ENCODE measurements at places on chromosomes 12 and 14.
A peak's percentile ranks its signal among the peaks of the same experiment; 100 is the strongest.

- no peak for DNase-seq
These were observed at the start of gene ENO2 for GRCh38 chr12:6914246-6914946. ENO2 (plus strand) TSS chr12:6914580; CDS start chr12:6915833, 1,253 bp downstream.

GRCh38 chr14:35909665-35910064, 83.5 kb downstream of the BRMS1L start:
- DNase-seq = no peak

- DNase-seq = no peak
These were observed 841 bp downstream of the GLI1 start for GRCh38 chr12:57460468-57460784.

- no peak for DNase-seq
These were observed 108.2 kb downstream of the TSPAN9 start for GRCh38 chr12:3185260-3185870.

GRCh38 chr12:111393700-111394300, 11.9 kb upstream of the SH2B3 start:
- DNase-seq = peak; percentile 53

GRCh38 chr14:99401621-99402284, 78.9 kb downstream of the SETD3 start:
- no peak for DNase-seq

DNA sequence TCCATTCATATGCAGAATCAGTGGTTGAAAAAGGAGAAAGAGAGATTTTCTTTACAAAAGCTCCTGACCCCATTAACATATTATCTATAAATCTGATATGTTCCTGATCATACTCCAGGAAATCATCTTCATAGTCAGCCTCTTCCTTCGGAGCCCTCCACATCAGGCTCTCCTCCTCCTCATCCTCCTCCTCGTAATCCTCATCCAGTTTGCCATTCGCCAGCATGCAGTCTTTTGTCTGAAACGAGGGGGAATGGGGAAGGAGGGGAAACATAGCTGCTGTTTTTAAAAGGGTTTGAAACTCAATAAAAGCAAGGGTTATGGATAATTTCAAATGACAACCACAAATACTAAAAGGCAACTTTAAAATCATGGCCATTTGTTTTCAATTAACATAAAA, 60.9 kb downstream of the DICER1 start:
- DNase-seq = no peak

- no peak for DNase-seq
These were observed 423.7 kb downstream of the LRIG3 start for GRCh38 chr12:58496411-58497190.

DNA sequence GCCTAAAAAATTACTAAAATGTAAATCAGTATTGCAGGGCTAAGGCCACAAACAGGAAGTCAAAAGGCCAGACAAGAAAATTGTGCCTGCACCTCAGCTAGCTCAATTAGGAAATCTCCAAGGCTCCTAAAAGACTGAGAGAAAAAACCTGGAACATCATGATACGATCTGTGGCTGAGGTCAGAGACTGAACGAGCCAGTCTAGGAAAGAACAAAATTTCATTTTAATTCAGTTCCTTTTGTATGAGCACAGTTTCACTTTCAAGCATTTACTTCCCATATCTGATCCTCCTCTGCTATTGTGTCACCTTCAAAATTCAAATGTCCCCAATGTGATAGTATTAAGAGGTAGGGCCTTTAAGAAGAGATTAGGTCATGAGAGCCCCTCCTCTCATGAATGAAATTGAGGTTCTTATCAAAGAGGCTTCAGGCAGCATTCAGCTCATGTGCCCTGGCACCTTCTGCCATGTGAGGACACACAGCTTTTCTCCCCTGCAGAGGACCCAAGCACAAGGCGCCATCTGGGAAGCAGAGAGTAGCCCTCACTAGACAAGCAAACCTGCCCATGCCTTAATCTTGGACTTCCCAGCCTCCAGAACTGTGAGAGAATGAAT, 14.8 kb downstream of the PRKAB1 start:
- DNase-seq = no peak

DNA sequence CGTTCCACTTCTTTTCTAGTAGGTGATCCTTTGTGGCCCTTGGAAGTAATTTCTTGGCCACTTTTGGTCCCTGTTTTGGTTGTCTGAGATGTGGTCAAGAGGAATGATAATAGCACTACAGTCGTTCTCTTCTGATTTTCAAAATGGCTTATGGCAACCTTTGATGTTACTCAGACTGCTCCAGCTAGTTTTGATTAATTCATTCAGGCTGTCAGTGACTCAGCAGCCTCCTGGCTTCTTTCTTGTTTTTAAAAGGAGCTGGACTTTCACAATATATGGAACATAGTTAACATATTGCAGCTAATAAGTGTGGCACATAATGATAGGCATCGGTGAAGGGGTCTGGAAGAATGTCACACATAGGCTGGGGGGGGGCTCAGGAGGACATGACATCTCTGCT, 47.3 kb downstream of the WDR20 start:
- DNase-seq = peak; percentile 82

DNA sequence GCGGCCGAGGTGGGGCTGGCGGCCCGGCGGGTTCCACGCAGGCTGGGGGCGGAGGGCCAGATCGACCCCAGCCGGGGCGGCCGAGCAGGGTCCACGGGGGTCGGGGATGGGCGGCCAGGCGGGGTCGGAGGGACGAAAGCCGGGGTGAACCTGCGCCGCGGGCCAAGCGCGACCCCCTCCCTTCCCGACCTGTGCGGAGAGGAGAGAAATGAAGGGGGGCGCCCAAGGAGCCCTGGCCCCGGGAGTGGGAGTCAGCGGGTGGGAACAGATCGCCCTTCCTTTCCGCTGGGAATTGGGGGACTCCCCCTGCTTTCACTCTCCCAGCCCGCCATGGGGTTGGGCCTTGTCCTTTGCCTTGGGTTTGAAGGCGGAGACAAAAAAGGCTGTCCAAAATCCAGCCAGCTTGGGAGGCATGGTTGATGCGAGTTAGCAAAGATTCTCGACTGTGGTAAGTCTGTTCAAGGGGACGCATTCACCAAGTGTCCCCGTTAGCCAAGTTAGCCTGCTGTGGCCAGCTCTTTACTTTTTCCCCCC, 559 bp upstream of the CKAP4 start:
- DNase-seq = peak; percentile 49

DNA sequence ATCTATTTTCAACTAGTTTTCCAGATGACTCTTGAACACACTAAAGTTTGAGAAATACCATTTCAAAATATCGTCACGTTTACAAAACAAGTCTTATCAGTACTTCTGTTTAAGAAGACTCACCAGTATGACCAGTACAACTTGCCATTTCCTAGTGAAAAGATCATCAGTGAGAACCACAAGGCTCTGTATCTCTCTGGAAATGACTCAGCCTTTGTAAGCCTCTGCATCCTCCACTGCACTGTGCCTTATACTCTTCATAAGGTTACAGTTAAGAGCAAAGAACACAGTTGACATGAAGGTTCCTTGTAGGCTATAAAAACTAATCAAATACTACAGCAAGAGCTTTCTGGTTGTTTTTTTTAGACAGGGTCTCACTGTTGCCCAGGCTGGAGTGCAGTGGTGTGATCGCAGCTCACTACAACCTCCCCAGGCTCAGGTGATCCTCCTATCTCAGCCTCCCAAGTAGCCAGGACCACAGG, 5.7 kb upstream of the VTI1B start:
- peak; percentile 78 for DNase-seq

GRCh38 chr14:24398653-24399446, at the start of gene NYNRIN:
NYNRIN (plus strand) TSS chr14:24399003; CDS start chr14:24399247, 244 bp downstream.
- no peak for DNase-seq

- no peak for DNase-seq
These were observed 101.6 kb upstream of the PLXNC1 start for GRCh38 chr12:94046626-94047410.

DNA sequence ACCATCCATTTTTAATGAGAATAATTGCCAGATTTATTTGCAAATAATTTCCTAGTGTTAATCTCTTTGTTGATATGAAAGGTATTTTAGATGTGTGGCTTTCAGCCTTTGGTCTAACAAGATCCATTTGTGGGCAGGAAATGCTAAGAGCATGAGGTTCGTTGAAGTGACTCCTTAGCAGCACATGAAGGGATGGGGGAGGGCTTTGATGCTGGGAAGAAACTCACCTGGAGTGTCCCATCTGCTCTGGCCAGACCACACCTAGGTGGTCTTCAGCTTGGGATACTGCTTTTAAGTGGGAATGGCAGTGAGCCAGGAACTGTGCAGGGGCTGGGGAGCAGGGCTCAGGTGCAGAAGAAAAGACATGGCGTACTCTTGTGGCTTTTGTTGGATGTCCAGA, 13.6 kb downstream of the SFSWAP start:
- no peak for DNase-seq

DNA sequence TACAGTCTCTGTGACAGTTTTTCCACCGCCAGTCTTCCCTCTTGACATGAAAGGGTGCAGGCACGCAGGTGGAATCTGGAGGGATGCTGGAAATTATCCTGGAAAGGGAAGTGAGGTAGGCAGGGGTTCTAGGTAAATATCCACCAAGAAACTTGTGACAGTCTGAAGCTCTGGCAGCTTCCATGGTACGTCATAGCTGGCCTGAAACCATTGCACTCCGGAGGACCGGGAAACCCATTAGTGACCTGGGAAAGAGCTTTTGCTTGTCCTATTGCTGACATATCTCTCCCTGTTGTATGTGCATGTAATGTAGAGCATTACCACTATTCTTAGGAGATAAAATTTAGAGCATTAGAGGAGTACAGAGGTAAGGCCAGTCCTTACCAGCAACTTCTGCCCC, 275.9 kb downstream of the EGLN3 start:
- no peak for DNase-seq

DNA sequence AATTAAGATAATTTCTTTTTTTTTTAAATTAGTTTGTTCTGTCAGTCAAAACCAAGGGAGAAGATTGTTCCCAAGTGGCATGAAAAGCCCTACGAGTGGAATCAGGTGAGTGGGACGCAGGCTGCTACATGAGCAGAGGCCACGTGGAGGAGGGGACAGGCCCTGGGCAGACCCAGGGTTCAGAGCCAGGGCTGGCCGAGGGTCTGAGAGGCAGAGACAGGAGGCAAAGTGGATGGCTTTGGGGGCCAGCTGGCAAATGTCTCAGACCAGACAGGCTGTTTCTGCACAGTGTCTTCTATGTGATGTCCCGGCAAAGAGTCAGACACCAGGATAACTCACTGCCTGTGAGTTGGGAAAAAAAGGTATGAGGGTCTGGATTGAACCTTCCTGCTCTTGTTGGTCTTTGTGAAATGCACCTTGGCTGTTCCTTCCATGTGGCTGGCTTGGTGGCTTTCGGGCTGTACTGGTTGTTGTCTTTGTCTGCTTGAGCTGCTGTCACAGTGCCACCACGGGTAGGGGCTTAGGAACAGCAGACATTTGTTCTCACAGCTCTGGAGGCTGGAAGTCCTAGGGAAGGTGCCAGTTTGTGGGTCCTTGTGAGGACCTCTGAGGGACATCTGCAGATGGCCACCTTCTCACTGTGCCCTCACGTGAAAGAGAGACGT, 35.8 kb upstream of the ASPG start:
- no peak for DNase-seq

DNA sequence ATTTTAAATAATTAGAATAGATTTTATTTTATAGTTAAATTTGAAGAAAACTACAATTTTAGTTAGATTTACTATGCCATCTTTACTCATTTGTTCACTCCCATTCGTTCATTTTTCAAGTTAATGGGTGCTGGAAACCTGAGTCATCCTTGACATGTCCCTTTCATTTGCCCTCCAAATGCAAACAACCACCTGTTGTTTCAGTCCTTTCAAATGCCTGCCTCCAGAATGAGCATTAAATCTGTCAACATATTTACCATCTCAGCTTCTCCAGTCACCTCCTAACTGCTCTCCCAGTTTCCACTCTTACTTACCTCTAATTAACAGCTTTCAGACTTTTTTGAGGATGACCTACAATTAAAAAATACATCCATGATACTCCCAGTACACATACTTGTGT, 375.5 kb downstream of the RAD51B start:
- DNase-seq = no peak

- no peak for DNase-seq
These were observed 19.2 kb downstream of the DNM1L start for GRCh38 chr12:32698285-32698684.

- DNase-seq = no peak
These were observed 54.0 kb upstream of the OAS1 start for GRCh38 chr12:112852810-112853209.

DNA sequence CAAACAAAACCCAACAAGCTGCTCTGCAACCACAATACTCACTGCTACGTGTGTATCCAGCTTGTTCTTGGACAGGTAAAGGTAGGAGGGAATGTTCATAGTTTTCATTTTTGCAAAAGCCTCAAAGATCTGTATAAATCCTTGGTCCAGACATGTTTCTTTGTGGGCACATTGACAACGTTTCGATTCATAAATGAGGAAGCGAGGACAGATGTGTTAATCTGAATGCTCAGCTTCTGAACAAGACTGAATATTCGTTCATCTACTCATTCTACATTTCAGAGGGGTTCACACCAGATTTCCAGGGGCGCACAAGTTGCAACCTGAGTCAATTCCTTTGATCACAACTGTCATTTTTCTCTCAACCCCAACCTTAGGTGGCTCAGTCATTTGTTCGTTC, 134.4 kb downstream of the LLPH start:
- no peak for DNase-seq

DNA sequence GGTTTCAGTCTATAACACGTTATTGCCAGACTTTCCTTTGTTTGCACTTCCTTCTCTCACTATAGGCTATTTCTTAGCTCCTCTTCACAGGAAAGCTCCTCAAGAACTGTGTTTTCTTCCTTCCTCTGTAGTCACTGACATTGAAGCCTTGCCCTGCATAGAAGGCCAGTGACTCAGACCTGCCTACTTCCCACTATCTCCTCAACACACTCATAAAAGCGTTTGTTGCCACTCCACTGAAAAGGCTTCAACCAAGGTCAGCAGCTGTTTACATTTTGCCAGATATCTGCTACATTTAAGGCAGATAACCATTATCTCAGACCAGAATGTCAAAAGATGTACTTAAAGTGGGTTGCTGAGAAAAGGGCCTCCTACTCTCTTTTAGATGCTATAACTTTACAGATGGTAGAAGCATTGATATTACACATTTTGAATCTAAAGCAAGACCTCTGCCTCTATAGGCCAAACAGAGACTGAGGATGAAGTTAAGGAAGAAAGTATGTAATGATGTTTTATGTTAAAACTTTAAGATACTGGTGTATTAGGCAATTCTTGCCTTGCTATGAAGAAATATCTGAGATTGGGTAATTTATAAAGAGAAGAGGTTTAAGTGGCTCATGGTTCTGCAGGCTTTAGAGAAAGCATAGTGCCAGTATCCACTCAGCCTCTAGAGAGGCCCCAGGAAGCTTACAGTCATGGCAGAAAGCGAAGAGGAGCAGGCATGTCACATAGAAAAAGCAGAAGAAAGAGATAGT, 233.3 kb upstream of the FLRT2 start:
- no peak for DNase-seq

Measured in COLO829 (cell line).